Stimulated activated CD8-positive, alpha-beta memory T cell treated with anti-CD3 and anti-CD28 coated beads, Interleukin-15, amount 100 ng/mL, for 24 hours (primary cell): ENCODE measurements at places on chromosomes 13 and 19.

DNA sequence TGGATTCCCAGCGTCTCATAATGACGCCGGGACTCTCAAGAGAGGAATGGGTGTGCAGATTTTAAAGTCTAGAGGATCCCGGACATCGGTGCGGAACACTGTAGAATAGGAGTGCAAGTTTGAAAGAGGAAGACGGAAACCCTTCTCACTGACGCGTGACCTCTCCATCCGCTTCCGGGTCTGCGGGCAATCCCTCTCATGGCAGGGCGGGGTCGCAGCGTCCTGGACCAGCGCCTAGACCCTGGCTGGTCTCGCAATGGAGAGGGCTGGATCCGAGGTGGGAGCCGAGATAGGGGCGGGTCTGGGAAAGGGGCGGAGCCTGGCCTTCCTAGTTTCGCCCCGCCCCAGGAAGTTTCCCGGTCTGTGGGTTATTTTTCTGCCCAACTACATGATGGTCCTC, 4.6 kb upstream of the ZNF845 start:
- DNase-seq: no peak

GRCh38 chr13:90447734-90448101, 899.8 kb upstream of the MIR17HG start:
- DNase-seq: no peak

DNA sequence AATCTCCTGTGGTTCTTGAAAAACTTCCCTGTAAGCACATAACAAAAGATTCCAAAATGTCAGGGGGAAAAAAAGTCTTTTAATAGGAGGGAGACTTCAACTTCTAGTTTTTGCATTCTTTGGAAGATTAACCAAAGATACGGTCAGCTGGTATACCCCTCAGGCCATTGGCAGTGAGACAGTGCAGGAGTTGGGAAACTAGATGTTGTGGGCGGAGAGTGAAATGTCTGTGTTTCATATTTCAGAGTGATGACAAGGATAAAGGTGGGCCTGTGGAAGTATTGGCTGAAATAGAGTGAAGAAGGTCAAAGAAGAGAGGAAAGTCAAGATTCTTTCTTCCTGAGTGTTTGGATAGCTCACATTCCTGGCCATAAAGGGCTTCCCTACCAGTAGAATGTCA, 40.8 kb downstream of the CYP2B6 start:
- no peak for DNase-seq

GRCh38 chr13:113599391-113599790, 14.8 kb downstream of the TFDP1 start:
- DNase-seq: no peak

- no peak for DNase-seq
Measured at GRCh38 chr19:57321116-57321515, 844 bp downstream of the ZNF543 start.

GRCh38 chr13:30704596-30704995, 30.7 kb upstream of the ALOX5AP start:
- DNase-seq: no peak

DNA sequence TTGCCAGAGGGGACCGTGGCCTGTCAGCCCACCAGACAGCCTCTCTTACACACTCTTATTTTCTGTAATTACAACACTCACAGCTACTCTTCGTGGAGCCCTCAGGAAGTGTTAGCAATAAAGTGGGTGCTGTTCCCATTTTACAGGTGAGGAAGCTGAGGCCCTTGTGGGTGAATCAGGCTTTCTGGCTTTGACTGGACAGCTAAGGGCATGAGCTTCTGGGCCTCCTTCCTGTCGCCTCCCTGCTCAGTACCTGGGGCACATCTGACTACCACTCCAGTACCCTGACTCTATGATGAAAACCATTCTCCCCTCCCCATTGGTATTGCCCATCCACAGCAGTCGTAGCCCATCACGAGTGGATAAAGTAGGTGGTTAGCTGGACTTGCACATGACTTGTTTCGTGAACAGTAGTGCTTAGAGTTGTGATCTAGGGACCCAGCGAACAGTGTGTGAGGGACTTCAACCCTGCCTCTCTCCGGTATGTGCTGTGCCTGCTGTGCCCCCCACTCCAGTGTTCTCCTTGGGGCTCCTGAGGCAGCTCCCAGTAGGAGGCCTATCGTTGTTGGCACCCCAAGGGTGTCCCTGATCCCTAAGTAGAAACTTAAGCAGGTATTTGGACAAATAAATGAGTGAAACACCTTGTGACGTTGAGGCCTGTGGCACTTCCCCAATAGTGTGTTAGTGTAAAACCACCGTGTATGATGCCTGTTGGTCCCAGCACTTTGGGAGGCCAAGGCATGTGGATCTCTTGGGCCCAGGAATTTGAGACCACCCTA, 38.6 kb downstream of the GATAD2A start:
- no peak for DNase-seq

GRCh38 chr19:15859187-15859586, 38.7 kb downstream of the CYP4F2 start:
- no peak for DNase-seq

GRCh38 chr19:52520013-52520412, 7.5 kb upstream of the ZNF808 start:
- DNase-seq: no peak

DNA sequence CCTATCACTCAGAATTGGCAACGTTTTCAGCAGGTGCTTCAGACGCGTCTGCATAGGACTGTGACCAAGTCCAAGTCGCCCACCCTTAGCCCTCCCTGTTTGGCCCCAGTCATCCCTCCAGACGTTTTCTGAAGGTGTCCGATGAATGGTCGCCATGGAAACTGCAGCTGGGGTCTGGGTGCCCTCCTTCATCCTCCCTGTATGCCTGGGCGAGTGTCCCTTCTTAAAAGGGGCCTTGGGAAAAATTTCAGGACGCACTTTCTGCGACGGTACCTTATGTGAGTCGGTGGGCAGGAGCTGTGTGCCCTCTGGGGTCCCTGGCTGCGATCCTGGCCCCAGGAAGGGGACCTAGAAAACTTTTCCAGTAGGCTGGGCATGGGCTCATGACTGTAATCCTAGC, 25.1 kb downstream of the MAN2B1 start:
- no peak for DNase-seq

DNA sequence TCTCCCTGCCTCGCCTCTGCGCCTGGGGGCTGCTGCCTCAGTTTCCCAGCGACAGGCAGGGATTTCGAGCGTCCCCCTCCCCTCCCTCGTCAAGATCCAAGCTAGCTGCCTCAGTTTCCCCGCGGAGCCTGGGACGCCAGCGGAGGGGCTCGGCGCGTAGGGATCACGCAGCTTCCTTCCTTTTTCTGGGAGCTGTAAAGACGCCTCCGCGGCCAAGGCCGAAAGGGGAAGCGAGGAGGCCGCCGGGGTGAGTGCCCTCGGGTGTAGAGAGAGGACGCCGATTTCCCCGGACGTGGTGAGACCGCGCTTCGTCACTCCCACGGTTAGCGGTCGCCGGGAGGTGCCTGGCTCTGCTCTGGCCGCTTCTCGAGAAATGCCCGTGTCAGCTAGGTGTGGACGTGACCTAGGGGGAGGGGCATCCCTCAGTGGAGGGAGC, 722 bp upstream of the ICAM1 start:
- DNase-seq: no peak

DNA sequence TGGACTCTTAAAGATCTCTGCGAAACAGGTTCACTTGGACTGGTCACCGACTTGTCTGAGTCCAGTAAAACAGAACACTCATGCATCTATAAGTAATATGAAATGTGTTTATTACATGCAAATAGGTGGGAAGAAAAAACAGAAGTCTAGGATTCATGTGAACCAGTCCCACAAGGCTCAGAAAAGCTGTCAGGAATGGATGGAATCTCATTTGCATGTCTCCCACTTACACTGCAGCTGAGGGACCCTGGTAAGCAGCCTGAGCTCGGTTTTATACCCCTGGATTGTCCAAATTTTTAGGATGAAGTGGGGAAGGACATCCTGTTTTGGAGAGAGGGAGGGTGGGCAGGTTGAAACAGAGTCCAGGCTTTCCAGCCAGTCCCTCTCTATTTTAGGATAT, 1545.1 kb upstream of the PCDH20 start:
- DNase-seq: no peak

DNA sequence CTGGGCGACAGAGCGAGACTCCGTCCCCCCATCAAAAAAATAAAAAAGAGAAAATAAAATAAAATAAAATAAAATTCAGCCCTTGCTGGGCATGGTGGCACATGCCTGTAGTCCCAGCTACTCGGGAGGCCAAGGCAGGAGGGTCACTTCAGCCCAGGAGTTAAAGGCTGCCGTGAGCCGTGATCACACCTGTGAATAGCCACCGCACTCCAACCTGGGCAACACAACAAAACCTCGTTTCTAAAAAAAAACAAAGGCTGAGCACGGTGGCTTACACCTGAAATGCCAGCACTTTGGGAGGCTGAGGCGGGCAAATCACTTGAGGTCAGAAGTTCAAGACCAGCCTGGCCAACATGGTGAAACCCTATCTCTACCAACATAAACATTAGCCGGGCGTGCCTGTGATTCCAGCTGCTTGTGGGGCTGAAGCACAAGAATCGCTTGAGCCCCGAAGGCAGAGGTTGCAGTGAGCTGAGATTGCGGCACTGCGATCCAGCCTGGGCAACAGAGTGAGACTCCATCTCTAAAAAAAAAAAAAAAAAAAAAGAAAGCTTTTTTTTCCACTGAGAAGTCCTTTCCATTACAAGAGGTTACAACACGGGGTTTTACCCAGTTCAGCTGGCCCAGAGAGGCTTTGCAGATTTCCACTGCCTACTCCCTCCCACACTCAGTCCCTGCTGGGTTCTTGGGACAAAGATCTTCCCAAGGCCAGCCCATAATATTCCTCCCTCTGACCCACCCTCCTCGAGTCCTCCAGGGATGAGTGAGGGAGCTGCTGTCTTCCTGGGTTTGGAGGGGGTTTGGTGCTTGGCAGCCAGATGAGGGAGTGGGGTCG, 6.4 kb downstream of the ANGPTL4 start:
- no peak for DNase-seq

DNA sequence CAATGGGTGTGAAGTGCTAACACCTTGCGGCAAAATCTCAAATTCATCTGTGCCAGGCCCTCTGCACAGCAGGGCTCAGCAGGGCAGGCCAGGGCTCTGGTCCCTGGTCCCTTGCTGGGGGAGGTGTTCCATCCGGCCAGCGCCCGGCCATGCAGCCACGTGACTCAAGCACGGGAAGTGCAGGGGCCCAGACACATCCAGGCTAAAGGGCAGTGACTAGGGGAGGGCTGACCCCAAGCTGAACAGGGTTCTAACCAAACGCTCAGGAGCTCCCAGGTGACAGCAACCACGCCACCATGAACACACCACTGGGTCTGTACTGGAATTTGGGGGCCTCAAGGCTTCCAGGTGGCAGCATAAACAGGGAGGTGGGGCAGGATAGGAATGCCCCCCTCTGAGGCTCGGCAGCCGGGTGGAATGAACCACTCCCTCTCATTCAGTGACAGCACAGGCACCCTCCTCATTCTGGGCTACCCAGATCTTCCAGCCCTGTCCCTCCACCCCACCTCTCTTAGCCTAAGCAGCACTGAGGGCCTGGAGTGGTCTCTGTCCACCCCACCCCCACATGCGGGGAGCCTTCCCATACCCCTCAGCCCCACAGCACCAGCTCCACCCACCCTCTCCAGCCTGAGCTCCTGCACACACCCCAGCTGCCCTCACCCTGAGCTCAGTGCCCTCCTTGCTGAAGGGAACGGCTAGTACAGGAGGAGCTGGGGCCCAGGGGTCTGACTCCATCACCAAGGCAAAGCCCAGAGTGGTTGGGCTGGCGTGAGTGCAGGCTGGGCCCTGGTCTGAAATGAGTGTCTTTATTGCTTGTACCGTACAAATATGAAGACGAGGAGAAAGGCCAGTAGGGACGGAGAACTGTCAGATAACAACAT, 5.3 kb upstream of the CCNP start:
- no peak for DNase-seq

- no peak for DNase-seq
Measured at GRCh38 chr19:29793116-29793727, 18.6 kb upstream of the CCNE1 start.

GRCh38 chr13:109281017-109281902, 505.1 kb downstream of the IRS2 start:
- no peak for DNase-seq

DNA sequence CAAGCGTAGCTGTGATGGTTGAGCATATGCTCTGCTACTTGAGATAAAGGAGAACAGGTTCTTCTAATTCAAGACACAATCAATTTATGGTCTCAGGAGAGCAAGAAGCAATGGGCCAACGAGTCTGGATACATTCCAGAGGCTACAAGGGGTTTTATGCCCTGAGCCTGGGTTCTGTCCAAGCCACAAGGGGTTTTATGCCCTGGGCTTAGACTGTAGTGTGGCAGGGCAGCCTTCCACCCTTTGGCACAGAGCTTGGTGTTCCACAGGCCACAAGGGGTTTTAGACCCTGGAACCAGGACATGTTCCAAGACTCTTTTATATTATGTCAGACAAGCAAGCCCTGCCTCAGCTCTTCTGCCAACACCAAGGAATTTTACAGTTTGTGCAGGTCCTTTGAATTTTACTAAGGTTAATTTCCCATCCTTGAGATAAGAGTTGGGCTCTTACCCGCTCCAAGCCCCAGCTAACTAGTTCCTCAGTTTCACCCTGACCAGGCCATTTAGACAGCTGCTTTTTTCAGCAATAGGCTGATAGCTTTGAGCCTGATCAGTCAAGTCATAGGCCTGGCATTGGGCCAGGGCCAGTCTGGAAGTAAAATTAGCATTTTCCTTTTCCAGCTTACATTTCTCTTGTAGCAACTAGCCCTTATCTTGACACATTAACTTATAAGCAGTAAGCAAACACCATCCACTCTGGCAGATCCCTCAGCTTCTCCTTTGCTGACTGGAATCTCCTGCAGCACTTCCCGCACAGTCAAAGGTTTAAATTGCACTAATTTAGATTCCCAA, 95.0 kb downstream of the ZNF737 start:
- DNase-seq: no peak

GRCh38 chr19:7981199-7981598, 24.2 kb downstream of the ELAVL1 start:
- no peak for DNase-seq

DNA sequence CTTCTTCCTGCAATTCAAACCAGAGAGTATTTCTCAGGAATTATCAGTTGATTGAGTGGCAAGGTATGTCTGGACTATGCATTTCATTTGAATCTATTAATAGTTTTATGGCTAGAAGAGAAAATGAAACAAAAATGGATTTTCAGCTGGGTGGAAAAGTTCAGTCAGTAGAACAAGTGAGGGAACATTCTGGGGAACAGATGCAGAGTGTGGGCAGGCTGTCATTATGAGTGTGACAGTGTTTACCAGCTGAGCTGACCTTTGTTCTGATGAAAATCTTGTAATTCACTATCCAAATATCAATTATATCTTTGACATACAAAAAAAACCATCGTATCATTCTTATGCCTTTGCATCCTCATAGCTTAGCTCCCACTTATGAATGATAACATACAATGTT, 2.6 kb upstream of the CLC start:
- no peak for DNase-seq

- DNase-seq: no peak
Measured at GRCh38 chr19:41111296-41111695, 2.9 kb upstream of the CYP2F1 start.
